ENCODE measurements at places on chromosomes 7 and 10.

- no peak for DNase-seq
Observed at GRCh38 chr10:86091216-86091615, 275.4 kb downstream of the GRID1 start.

DNA sequence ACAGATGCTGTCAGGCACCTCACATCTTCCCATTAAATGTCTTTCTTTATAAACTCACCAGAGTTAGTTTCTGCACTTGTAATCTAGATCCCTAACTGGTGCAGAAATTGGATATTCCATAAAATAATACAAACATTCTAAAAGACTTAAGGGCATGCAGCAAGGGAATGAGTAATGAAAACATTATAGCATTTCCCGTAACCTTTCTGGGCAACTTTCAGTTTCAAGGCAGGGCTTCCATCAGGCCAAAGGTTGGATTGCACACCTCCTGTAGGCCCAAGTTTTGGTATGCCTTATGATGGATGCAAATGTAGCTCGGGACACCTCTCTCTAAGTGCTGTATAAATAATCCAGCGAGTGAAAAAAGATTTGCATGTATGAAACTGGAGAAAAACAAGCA, 129.9 kb upstream of the LYZL2 start:
- no peak for DNase-seq

GRCh38 chr10:51733057-51733456, 33.7 kb upstream of the CSTF2T start:
- DNase-seq = no peak

GRCh38 chr7:47293884-47294555, 287.9 kb downstream of the TNS3 start:
- DNase-seq = no peak
